ENCODE measurements at places on chromosomes 13 and 19.
A peak's percentile ranks its signal among the peaks of the same experiment; 100 is the strongest.

- DNase-seq = no peak
These were observed 5.1 kb upstream of the USP12 start for GRCh38 chr13:27176470-27177410.

- DNase-seq = no peak
These were observed 304.4 kb downstream of the SUCLA2 start for GRCh38 chr13:47696674-47697073.

DNA sequence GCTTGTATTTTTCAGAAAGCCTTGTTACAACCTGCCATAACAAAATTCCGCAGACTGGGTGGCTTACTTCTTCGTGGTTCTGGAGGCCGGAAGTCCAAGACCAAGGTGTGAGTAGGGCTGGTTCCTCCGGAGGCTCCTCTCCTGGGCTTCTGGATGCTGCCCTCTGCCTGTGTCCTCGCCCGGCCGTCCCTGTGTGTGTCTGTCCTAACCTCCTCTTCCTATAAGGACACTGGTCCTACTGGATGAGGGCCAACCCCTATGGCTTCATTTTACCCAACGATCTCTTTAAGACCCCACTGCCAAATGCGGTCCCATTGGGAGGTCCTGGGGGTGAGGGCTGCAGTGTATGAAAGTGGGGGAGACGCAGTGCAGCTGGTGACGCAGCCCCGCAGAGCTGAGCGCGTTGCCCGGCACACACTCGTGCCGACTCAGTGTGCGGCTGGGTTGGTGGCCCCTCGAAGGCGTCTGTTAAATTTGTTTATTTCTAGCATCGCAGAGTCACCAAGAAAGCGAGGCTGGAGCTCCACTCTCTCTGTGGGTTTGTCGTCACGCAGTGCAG is 116.7 kb downstream of the SOX1 start:
- no peak for DNase-seq

GRCh38 chr13:95386370-95386769 is 85.1 kb upstream of the ABCC4 start:
- DNase-seq = no peak

DNA sequence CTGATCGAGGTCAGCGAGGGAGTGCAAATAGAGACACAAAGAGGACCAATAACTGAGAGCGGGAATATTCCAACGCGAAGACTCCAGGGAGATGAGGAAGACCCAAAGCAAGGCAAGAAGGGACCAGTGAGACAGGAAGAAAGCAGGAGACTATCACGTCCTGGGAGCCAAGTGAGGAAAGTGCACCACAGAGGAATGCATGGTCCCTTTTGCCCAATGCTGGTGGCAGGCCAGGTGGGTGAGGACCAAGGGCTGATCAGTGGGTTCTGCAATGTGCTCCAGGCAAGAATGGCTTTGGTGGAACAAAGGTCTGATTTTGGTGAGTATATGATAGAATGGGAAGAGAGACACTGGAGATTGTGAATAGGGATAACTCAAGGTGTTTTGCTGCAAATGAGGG is 25.4 kb downstream of the CHST8 start:
- no peak for DNase-seq

GRCh38 chr19:38618590-38619360 is at the start of gene EIF3K:
Gene EIF3K (plus strand): TSS chr19:38619188. CDS start chr19:38619269, 81 bp downstream.
- peak; percentile 91 for DNase-seq

- DNase-seq = no peak
These were observed 216.9 kb downstream of the DNAJC15 start for GRCh38 chr13:43240278-43240677.

DNA sequence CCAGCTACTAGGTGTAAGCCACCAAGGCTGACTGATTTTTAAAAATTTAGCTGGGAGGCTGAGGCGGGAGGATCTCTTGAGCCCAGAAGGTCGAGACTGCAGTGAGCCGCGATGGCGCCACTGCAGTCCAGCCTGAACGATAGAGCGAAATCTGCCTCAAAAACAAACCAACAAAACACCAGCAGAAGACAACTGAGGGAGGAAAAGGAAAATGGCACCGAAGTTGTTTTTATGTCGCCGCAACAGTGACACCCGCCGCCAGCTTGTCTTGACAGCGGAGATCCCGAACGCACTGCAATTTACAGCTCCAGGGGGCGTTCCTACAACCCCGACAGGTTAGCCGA is 298 bp upstream of the FAM98C start:
- DNase-seq = no peak

GRCh38 chr19:3514930-3515329 is 8.8 kb downstream of the FZR1 start:
- no peak for DNase-seq

GRCh38 chr13:70964874-70965273 is 856.6 kb upstream of the KLHL1 start:
- no peak for DNase-seq

- DNase-seq = no peak
These were observed 64.2 kb downstream of the TEX29 start for GRCh38 chr13:111384441-111385182.

GRCh38 chr13:96223231-96223630 is 133.3 kb downstream of the HS6ST3 start:
- no peak for DNase-seq

GRCh38 chr13:32409561-32410421 is 18.1 kb downstream of the N4BP2L1 start:
- no peak for DNase-seq

DNA sequence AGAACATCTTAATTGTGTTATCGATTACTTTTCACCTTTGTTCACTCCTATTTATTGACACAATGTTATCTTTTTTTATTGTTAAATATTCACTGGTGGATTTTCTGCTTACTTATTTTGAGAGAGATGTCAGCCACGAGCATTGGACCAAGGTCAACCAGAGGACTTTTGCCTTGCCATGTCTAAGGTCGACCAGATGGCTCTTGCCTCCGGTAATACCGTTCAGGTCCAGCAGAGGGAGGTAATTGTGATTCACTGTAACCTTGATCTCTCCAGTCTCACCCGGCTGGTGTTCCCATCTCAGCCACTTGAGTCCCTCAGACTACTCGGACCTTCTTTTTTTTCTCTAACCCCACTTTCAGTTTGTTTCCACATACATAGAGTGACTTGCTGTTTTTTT is 1438.1 kb downstream of the UQCRFS1 start:
- no peak for DNase-seq

All from AG04449 (cell line).